ENCODE measurements at places on chromosomes 5 and 9. TPM values are rescaled to one million over a fixed set of nuclear protein-coding genes. Genes with fewer than 3 reads are reported as not detected.

Gene PCDHGB7
- total RNA-seq = 13.5 TPM

DNA sequence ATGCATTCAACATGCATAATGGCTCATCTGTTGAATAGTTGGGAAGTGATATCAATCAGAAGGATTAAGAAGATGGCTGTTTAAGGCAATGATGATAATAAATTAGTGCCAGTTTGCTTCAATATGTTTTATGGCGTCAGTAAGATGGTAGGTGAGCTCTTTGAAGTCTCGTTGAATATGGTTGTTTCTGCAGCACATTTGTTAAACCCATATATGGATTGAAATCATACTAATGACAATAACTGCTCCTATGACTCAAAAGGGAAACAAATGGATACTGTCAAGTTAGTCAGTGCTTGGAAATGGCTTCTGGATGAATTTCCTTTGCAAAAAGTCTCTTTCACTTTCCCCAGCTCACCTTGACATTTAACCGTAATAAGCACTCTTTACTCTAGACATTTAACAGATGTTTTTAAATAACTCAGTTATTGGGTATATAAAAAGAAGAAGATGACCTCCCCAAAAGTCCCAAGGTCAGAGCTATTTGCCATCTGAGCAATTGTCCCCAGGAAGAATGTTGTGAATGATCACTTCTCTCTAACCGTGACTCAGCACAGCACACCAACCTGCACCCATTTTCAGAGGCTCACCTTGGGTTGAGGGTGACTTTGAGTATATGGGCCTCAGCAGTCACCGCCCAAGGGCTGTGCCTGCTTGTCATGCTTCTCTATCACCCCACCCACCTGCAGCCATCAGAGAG is 133.4 kb downstream of the GRIA1 start:
- DNase-seq = no peak

Gene HSPB3
- total RNA-seq = 272 TPM

DNA sequence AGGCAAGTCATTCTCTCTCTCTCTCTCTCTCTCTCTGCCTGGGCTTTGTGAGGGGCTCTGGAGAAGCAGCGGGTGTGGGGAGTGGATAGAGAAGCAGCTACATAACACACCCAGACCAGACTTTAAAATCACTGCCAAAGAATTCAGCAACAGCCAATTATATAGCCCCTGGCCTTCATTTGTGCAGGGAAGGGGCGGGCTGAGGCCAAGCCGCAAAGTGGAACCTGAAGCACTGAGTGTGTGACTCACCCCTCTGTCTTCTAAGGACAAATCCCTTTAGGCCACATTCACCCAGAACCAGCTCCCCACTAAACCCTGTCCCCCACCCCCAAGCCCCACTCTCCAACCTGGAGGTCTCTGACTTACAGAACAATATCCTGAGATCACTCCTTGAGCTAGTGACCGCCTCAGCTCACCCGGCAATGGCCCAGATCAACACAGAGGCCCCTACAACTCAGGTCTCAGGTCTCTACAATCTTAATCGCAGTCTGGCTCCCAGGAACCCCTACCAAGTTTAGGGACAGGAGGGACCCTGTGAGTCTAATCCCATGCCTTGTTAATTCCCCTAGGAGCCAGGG is 6.0 kb downstream of the B4GALT1 start:
- peak; percentile 81 for DNase-seq

GRCh38 chr9:89864731-89865130 is 259.9 kb downstream of the GADD45G start:
- no peak for DNase-seq

- DNase-seq = no peak
Measured at GRCh38 chr5:85049020-85049419, 664.3 kb upstream of the EDIL3 start.

Gene SYK
- 2.4 TPM for total RNA-seq

GRCh38 chr9:129458155-129458661 is 162.7 kb downstream of the C9orf50 start:
- DNase-seq = peak; percentile 54

DNA sequence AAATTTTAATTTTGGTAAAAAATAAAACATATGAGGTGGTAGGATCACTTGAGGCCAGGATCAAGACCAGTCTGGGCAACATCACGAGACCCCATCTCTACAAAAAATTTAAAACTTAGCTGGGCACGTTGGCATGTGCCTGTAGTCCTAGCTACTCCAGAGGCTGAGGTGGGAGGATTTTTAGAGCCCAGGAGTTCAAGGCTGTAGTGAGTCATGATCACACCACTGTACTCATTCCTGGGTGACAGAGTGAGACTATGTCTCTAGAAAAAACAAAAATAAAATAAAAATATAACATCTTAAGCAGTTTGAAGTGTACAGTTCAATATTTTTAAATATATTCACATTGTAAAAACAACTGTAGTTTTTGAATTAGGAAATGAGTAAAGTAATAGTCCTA is 108.3 kb downstream of the SMIM15 start:
- no peak for DNase-seq

Gene RBM27
- total RNA-seq = 15.3 TPM

GRCh38 chr5:59037453-59037852 is 454.6 kb downstream of the RAB3C start:
- DNase-seq = no peak

DNA sequence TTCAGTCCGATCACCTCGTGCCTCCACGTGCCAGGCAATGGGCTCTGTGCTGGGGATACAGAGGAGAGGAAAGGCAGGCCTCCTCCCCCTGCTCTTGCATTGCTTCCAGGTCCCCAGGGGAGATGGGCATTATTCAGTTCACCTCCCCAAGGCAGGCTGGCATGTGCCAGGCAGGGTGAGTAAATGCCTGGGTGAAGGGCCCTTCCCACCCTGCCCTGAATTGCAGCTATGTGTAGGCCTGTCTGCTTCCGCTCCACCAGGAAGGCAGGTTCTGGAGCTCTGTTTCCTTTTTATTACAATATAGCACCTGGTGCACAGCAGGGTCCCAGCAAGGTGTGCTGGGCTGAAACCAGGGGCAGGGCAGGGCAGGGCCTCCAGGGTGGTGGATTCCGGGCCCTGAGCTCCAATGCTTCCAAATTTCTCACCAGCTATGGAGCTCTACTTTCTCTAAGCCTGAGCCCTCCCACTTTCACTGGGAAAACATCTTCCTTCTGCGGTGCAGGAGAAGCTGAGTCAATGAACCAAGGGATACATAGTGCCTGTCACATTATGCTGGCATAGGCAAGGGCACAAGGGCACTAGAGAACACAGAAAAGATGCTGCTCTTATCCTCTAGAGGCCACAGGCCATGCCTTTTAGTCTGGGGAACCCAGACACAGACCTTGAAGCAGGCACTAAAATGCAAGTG is 42.0 kb downstream of the SHB start:
- no peak for DNase-seq

Gene RANBP17
- 11.5 TPM for total RNA-seq

Gene TLX3
- total RNA-seq = not detected

DNA sequence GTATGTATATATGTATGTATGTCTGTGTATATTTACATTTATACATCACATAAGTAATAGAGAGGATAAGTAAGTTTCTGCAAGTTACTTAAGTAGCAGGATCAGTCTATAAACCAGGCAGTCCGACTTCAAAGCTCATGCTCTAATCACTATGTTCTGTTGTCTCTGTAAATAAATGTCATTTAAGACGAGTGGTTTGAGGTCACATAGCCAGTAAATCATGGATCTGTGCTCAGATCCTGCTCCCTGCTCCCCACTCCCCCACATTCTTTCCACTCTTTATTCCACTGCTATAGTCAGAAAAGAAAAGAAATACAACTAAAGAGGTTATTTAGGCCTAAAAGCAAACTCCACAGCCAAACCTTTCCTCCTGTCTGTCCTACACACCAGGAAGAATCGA is 90.4 kb downstream of the SERINC5 start:
- no peak for DNase-seq

- no peak for DNase-seq
Measured at GRCh38 chr5:51651889-51652288, 268.6 kb downstream of the ISL1 start.

DNA sequence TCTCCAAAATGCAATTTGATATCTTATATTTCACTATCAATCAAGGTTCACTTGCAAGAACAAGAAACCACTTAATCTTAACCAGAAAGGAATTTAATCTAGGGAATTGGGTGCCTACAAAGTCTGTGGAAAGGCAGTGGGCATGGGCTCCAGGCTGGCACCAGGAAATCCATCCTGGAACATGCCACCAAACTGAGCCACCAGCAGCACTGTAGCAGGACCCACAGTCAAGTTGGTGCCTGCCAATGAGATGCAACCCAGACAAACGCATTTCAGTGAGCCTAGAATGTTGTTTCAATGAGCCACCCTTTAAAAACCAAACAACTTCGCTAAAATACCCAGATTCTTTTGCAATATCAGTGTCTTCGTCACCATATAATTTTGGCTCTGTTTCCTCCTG is 71.1 kb downstream of the PRKACG start:
- no peak for DNase-seq

DNA sequence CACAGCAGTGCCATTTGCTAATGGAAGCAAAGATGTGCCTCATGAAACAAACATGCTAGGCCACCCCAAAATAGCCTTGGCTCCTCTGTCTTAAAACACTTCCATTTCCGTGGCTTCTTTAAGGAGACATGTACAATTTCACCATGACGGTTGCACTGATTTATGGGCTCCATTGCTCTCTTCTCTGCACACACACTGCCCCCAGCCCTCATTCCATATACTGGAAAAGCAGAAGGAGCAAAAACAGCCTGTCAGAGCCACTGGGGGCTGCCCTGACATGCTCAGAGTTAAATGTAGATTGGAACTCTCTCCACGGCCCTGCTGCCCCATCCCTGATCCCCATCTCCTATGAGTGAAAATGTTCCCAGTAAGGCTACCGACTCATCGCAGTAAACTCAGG is 114.8 kb downstream of the ROR2 start:
- DNase-seq = no peak

DNA sequence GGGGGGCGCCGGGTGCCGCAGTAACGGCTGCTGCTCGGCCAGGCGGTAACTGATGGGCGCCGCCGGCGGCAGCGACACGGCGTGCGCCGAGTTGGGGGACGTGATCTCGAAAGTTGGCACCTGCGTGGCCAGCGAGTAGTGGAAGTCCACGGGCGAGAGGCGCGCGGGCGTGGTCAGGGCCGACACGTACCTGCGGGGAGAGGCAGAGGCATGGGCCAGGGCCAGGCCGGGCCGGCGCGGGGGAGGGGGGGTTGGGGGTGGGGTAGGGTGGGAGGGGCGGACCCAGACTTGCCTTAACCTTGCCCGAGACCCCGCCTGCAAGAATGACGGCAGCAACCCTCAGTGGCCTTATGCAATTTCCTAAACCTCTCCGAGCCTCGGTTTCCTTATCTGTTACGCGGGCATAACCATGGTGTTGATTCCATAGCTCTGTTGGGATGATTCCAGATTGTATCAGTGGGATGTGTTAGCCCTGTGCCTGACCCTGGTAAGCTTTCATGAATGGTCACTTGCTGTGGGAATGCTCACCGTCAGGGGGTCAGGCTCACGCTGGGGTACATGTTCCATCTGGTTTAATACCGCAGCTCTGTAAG is 53.0 kb downstream of the PSD2 start:
- DNase-seq = no peak
